ENCODE measurements at places on chromosomes 7 and 10.

- no peak for DNase-seq
These were observed 5.3 kb downstream of the HOXA11 start for GRCh38 chr7:27179503-27180430.

DNA sequence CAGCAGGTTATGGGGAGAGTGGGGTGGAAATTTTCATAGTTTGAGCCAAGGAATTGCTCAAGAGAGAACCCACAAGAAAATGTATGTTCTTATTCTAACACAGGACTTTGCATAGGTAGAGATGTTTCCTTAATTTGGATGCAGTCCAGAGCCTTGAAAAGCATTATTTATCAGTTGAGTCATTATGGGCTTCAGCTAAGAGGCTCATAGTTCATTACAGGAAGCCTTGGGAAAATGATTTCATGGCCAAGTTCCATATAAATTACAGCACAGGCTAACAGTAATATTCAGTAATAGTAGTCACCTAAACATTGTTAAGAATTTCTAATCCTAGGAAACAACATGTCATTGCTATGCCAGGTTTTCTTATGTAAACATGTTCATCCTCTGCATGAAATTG, 131.1 kb upstream of the PTPRZ1 start:
- DNase-seq = no peak

DNA sequence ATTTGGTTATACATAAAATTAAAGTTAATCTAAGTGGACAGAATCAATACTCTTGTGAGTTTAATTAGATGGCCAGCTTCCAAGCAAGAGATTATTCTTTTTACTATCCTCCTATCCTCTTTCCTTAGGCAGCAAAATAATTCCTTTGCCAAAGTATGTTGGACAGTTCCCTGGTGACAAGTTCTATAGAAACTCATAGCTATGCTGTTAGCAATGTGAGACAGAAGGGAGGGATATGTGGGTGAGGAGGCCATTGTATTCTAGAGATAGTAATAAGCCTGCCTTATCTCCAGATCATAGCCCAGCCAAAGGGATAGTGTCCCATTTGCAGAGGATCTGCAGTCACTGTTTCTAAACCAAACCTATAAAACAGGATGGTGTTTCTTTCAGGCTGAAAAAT, 181.6 kb upstream of the HDAC9 start:
- DNase-seq = no peak

DNA sequence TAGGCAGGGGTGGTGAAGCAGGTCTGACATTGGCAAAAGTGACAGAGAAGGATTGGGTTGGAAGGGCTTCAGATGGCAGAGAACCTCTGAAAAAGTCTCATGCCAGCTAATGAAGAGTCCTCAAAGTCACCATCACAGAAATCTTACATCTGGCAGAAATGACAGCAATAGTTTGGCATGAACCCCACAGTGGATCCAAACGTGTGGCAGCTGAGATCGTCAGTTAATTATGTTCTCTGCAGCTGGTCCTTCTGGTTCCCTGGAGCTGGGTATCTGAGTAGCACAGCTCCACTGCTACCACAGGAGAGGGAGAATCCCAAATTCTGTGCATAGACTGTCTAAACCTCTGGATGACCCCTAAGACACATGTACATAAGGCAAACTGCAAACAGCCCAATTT, 73.4 kb downstream of the ALOX5 start:
- DNase-seq = no peak

DNA sequence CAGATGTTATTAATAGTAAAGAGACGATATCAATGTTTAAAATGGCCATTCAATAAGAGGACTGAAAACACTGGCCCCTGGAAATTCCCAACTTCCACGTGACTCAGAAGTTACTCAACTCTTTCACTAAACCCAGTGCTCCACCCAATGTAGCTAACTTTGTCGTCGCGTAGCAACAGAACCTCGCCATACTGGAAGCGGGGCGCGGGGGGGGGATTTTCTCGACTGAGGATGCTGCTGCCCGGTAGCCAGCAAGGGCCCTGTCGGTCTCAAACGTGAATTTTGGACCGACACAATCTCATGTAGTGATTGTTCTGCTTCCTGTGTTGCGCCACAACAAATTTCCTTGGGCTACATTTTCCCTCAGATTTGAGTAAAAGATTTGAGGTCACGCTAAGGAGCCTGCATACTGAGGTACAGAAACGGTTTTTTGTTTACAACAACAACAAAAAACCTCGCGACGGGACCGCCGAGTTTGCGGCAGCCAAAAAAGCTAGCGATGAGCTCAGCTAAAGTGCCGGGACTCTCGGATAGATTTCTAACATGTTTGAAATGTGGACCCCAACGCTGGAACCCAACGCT, 977 bp upstream of the SFR1 start:
- DNase-seq = peak; percentile 84

All from AG04450 (cell line).